HuH-7 (cell line): ENCODE measurements at places on chromosomes 6 and 20.

- DNase-seq: no peak
Observed at GRCh38 chr6:101803136-101803535, 409.6 kb downstream of the GRIK2 start.

GRCh38 chr6:136887953-136888352 lies 34.1 kb upstream of the SLC35D3 start:
- DNase-seq: peak; percentile 40

DNA sequence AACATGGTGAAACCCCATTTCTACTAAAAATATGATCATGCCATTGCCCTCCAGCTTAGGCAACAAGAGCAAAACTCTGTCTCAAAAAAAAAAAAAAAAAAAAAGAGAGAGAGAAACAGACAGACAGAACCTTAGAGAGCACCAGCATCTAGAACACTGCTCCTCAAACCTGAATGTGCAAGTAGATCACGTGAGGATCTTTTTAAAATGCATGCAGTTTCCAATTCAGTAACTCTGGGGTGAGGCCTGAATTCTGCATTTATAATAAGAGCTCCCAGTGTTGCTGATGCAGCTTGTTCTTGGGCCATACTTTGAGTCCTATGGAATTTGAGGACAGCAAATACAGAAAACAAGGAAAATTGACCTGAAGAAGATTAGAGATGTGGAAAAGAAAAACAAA lies 218.3 kb downstream of the ALDH8A1 start:
- no peak for DNase-seq

- DNase-seq: no peak
Observed at GRCh38 chr20:944148-944547, 28.0 kb upstream of the ANGPT4 start.

DNA sequence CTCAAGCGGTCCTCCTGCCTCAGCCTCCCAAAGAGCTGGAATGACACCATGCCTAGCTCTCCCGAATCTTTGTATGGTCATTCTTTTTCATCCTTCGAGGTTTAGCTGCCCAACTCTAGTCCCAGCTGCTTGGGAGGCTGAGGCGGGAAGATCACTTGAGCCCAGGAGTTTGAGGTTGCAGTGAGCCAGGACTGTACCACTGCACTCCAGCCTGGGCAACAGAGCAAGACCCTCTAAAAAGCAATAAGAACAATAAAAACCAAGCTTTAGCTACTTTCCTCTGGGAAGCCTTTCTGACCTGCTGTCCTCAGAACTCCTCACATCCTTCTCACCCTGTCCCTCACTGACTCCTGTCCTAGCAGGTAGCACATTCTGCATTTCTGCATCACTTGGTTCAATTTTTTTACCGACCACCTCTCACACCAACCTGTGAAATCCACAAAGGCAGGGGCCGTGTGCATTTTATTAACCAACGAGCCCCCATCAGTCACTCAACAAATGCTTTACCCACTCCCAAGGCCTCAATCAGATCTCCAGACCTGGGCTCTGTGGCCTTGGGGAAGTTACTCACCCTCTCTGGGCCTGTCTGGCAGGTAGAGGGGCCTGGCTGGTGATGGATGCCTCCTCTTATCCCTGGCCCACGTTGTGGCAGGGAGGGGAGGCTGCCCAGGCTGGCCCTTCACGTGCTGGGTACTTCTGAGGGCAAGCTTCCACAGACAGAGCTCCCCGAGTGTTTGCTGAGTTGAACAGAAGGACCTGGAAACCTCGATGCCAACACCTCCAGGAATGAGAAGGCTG lies 14.7 kb upstream of the SRC start:
- no peak for DNase-seq

- DNase-seq: no peak
Observed at GRCh38 chr6:42251911-42252637, 34.4 kb upstream of the MRPS10 start.

GRCh38 chr6:80544555-80544954 lies 438.1 kb downstream of the BCKDHB start:
- DNase-seq: peak; percentile 14

DNA sequence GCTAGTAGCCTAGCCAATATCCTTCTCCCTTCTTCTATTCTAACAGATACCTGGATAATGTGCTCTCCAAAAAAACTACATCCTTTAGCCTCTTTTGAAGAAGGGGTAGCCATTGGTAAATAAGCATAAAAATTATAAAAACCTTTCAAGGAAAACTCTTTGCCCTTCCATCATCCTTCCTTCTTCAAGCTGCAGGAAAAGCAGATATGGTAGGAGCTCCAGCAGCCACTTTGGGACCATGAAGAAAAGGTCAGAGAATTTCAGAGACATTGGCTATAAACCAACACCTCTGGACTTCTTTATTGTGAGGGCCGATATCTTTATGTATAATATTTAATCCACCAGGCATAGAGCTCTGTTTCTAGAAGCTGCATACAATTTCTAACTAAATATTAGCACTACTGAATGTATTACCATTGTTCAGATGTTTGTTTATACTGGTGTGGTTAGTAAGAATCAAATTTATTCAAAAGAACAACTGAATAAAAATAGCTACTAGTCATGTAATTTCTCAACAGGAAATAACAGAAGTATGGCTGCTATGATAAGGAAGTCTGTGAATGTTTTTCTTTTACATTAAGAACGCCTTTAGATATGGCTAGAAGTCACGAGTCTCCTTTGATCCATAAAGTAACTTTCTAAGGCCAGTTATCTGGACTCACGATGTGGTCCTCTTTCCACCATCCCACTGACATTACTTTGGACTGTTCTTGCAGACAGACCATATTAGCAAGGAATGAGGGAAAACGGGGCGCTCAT lies 32.2 kb downstream of the MYLK4 start:
- no peak for DNase-seq

DNA sequence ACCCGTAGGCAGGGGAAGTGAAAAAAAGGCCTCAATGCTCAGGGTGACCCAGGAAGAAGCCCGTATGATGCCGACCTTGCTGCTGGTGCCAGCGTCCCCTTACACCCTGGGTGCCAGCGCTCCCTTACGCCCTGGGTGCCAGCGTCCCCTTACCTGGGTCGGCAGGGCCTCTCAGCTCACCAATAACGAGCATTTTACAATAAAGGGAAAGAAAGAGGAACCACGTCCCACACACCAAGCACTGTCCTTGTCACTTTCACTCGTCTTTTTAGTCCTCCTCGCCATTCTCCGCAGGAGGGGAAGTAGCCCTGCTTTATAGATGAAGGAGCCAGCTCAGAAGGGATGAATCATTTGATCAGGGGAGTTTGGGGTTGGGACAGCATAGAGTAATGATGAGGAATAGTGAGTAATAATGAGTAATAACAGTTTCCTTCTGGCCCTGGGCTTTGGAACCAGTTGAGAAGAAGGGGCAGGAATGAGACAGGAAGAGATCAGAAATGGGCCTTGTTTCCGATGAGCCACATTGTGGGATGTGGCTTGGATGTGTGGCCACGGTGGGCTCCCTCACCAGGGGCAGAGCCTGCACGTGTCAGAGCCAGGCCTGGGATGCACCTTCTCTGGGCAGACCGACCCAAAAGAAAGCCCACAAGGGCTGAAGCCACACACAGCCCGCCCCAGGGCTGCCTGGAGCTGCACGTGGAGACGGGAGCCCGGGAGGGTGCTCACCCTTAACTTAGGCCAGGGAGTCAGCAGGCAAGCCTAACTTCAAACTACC lies 75.7 kb downstream of the SYNJ2 start:
- DNase-seq: no peak

DNA sequence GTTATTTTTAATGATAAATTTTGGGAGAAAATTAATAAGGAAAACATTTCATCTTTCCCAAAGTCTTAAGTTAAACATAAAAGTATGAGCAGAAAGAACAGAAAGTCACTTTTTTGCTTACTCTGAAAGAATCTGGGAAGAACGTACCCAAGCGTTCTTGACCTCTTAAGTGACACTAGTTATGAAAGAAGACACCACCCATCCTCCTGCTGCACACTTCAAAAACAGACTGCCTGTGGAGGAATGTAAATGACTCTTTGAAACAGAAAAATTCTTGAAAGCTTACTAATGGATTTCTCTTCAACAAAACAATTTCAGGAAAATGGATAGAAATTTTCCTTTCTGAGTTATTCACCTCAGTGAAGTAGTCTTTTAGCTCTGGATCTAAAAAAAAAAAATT lies 227.7 kb downstream of the MEI4 start:
- DNase-seq: no peak

DNA sequence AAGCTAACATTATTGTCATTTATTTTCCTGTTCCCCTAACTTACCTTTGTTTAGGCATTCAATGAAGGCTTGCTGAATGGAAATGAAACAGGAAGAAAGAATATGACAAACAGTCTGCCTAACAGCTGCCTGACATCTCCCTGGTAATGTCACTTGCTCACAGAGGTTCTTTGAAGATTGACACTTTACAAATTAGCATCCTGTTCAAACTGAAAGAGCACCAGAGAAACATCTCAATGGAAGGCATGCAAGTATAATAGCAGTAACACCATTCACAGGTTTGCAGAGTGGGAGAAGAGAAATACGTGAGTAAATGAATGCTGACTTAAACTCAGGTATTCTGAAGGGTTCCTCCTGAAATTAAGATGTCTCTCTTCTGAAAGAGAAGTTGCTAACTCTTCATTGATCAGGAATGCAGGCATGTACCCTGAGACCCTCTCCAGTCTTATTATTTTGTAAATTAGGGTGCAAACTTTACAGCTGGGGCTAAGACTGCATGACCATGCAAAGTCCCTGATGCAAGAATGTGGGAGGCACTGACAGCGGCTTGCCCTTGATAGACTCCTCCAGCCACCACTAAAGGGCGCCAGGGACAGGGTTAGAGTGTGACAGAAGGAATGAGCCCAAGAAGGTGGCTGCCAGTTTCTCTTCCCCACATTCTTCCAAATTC lies 1.3 kb upstream of the SMLR1 start:
- no peak for DNase-seq

- DNase-seq: no peak
Observed at GRCh38 chr20:47418069-47418757, 61.7 kb upstream of the ZMYND8 start.

DNA sequence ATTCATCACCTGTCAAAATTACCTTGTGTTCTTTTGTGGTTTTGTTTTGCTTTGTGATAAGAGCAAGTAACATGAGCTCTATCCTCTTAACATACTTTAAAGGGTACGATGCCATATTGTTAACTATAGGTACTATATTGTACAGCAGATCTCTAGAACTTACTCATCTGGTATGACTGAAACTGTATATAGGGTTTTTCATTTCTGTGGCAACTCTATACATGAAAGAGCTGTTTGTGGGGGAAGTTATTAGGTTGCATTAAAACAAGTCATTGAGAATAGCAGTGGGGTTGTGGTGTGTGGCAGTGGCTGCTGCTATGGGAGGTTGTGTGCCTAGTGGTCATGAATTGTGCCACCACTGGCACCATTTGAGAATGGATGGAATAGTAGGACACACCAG lies 268.4 kb downstream of the KCNQ5 start:
- DNase-seq: no peak

- no peak for DNase-seq
Observed at GRCh38 chr6:81750200-81750599, 2.3 kb downstream of the TENT5A start.

DNA sequence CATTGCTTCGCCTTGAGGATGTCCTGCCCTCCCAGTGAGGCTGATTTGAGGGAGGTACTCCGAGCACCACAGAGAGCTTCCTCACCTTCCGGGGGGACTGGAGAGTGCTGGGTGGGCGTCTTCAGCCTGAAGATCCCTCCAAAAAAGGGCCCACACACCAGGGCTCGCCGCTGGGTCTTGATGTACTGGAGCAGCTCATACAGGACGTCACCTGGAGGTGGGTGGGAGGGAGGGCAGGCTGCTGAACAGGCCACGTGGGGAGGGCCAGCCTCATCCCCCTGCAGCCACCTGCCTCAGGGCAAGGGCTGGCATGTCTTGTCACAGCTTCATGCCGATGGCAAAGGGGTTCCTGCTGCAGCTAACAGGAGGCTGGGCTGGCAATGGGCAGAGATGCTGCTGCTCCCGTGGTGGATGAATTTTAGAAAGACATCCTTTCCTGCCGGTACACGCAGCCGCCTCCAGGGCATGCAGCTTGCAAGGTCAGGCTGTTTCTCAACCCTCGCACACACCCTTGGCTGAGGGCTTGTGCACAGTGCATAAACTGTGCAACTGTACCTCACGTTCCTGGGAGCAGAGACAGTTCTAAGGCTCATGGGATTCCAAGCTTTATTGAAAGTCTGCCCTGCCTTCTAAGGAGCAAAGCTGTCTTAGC lies 14.0 kb downstream of the ETV7 start:
- no peak for DNase-seq

DNA sequence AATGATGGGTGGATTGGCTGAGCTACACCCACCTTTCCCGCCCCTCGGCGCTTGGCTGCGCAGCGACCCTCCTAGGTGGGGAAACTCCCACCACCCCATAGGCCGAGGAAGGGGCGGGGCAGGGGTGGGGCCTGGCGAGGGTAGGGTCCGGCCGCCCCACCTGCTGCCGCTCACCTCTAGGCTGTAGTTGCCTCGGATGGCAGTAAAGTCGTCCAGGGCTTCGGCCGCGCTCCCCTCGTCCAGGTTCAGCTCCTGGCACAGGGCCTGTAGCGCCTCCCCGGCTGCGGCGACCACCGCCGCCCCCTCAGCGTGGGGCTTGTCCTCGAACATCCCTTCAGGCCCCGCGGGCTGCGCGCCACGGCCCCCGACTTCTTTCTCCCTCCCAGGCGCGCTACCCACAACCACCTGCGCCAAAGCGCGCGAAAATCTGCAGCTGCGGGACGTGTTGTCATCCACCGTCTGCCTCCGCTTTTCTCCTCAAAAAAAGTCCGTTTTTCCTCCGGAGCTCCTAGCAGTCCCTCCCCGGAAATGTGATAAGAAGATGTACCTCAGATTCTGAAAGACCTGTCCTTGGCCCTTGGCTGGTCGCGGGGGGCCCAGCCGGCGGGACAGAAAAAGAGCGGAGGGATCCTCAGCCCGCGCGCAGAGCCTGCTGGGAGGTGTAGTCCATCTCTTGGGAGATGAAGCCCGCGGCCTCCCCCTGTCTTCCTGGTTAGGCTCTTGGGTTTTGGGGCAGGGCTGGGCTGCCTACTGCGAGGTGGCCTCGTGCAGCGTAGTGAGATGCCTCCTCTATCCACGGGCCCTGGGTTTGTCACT lies at the start of gene RBL1:
Gene RBL1 (minus strand): TSS at position 399 of the 816 bp plus-strand sequence. CDS start 69 bp downstream, at position 330.
- DNase-seq: peak; percentile 81

GRCh38 chr20:34096699-34097444 lies 15.2 kb downstream of the EIF2S2 start:
- no peak for DNase-seq

DNA sequence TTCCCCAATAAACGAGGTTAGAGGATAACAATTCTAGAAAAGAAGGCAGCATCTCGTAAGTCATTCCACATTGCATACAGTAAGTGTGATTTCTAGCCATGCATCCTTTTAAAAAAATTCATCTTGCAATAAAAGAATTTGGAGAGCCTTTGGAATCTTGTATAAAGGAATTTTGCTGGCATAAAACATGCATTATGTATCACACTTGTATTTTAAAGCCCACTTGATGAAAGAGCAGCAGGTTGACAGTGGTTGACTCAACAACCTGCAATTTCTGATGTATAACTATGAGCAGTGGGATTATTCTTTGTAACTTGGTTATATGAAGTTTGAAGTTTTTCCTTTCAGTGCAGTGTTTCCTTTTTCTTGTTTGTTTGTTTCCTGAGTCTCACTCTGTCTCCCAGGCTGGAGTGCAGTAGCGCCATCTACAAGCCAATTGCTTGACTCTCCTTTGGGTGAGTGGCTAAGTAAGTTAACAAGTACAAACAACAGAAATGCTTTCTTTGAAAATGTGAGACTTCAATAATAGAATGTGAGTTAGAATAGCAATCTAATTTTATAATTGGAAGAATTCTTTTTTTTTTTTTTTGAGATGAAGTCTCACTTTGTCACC lies 39.9 kb downstream of the JARID2 start:
- DNase-seq: no peak

- no peak for DNase-seq
Observed at GRCh38 chr20:58169450-58169849, 59.0 kb downstream of the ANKRD60 start.
